Sciatic nerve (tissue), 2 donors: ENCODE measurements at places on chromosomes 13 and 19. TPM values are rescaled to one million over a fixed set of nuclear protein-coding genes. Genes with fewer than 3 reads are reported as not detected.

DNA sequence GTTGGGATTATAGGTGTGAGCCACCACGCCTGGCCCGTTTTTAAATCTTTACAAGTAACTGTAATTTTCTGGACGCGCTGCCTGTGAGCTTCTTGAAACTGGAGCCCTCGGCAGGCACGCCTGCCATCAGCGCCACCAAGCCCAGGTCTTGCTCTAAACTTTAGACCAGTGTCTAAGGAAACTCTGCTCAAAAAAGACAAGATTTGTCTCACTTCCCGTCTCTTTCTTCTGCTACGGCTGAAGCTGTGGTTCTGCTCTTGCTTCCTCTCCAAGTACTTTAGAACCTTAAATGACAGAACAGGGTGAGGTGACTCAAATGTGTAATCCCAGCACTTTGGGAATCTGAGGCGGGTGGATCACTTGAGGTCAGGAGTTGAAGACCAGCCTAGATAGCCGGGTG is 24.9 kb downstream of the RCN3 start:
- no peak for DNase-seq

DNA sequence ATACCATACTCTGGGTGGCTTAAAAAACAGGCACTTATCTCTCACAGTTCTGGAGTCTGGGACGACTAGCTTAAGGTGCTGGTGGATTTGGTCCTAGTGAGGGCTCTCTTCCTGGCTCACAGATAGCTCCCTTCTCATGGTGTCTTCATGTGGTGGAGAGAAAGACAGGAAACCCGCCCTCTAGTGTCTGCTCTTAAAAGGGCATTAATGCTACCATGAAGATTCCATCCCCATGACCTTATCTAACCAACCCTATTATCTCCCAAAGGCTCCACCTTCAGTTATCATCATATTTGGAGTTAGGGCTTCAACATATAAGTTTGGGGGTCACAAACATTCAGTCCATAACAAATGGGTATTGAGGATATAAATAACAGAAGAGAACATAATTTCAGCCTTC is 139.4 kb downstream of the HS6ST3 start:
- DNase-seq, result no peak

- DNase-seq, result no peak
Measured at GRCh38 chr19:35882114-35882832, 13.9 kb downstream of the APLP1 start.

DNA sequence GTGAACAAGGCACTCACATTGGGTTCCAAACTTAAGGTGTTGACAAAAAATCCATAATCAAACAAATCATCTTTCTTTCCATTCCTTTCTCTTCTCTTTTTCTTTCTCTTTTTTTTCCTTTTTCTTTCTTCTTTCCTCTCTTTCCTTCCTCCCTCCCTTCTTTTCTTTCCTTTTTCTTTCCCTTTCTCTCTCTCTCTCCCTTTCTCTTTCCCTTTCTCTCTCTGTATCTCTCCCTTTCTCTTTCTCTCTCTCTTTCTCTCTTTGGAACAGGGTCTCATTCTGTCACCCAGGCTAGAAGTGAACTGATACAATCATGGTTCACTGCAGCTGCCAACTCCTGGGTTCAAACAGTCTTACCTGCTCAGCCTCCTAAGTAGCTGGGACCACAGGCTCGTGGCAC is 12.5 kb downstream of the C19orf18 start:
- no peak for DNase-seq

DNA sequence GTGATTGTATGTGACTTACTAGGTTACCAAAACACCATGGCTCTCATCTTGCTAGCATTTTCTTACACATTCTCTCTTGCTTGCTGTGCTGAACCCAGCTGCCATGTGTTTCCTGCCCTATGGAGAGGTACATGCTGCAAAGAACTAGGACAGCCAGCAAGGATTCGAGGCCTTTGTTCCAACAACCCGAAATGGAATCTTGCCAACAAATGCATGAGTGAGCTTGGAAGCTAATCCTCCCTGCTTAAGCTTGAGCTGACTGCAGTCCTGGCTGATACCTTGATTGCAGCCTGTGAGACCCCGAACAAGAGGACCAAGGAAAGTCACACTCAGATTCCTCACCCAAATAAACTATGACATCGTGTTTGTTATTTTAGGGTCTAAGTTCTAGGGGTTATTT is 651.2 kb downstream of the SLITRK6 start:
- no peak for DNase-seq

DNA sequence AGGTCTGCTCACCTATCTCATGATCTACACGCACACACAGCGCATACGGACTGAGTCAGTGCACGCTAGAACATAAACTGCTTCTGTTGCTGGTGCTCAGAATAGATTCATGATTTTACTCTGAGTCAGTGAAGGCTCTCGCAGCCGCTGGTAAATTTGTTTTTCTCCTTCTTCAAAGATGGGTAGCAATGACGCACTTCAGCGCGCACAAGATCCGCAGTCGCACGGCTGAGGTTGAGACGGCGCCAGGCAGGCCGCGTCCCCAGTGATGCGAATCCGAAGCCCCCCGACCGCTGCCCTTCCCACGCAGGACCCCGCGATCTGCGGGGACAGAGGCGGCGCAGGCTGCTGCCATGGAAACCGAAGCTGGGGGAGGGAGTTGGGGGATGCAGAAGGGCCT is 103.7 kb upstream of the USP29 start:
- no peak for DNase-seq

DNA sequence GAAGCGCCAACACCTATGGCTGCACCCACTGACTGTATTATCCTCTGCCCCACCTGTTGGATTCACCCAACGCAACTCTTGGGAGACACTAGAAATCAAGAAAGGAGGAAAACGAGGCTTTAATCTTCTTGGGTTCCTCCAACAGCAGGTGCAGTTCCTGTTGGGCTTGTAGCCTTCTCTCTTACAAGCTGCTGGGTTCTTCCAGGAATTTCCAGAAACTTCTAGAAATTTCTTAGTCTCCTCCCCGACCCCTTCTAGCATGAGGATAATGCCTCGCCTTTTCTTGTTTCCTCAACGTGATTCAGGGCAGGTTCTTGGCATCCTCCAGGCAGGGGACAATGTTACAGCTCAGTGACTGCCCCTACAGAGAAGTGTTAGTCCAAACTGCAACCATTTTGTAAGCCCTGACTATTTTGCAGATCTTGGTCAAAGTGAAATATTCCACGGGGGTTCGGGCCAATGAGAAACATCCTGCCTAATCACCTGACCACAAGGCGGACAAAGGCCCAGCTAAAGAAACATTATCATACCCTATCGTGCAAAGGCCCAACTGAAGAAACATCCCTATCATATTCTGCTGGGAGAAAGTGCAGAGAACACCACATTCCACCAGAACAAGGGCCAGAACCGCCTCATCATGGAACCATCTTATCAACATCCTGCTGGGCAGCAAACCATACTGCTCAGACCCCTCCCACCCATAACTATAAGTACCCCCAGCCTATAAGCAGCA is 614 bp upstream of the PNMA8A start:
- no peak for DNase-seq

NR1H2 gene
- total RNA-seq, result 73.7 TPM

DNA sequence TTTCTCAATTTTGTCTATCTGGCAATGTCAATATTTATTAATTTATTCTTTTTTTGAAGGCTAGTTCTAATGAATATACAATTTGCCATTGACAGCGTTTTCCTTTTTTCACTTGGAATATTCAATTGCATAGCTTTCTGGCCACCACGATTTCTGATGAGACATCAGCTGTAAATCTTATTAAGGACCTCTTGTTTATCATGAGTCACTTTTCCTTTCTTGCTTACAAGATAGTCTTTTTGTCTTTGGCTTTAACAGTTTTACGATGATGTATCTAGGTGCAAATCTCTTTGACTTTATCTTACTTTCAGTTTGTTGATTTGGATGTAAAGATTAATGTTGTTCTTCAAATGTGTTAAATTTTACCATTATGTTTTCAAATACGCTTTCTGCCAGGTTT is 991.6 kb upstream of the SLC10A2 start:
- DNase-seq, result no peak

ZNF765 gene
- total RNA-seq, result 17.1 TPM

LYPD5 gene
- total RNA-seq, result 1.4 TPM

ZNF154 gene
- total RNA-seq, result 1.8 TPM

DNA sequence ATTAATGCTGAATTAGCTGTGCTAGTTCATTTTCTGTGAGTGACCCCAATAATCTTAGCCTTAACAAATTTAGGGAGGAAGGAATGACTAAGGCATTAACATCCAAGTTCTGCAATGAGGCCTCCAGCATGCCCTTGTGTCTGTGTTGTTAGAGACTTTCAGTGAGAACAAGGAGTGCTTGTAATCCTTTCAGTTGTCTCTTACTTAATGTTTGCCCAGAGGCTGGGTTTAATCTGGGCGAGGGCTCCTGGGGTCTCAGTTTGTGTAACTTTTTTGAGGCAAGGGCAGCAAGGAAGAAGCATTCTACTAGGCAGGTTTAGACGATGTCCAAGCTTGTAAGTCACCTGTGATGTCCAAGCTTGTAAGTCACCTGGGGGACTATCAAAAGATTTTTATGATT is 24.3 kb downstream of the CCNA1 start:
- DNase-seq, result no peak

- DNase-seq, result no peak
Measured at GRCh38 chr13:49421391-49421790, 22.5 kb downstream of the CAB39L start.

GRCh38 chr19:23972161-23972560 is 57.5 kb downstream of the ZNF726 start:
- no peak for DNase-seq

- DNase-seq, result no peak
Measured at GRCh38 chr13:39451301-39451700, 151.7 kb downstream of the LHFPL6 start.

GRCh38 chr19:44019498-44019897 is 5.7 kb upstream of the ZNF222 start:
- DNase-seq, result no peak

- DNase-seq, result peak; percentile 95
Measured at GRCh38 chr19:18292810-18293641, 11.6 kb upstream of the JUND start.

PCDH17 gene
- total RNA-seq, result 8.0 TPM

- DNase-seq, result no peak
Measured at GRCh38 chr19:41967054-41967783, 8.1 kb upstream of the RABAC1 start.

GRCh38 chr13:62964522-62964921 is 1548.9 kb upstream of the PCDH20 start:
- no peak for DNase-seq

TBXA2R gene
- 11.2 TPM for total RNA-seq

- DNase-seq, result no peak
Measured at GRCh38 chr13:113374511-113375175, 10.7 kb upstream of the GRTP1 start.

- no peak for DNase-seq
Measured at GRCh38 chr13:73138638-73139491, 80.1 kb downstream of the KLF5 start.

- no peak for DNase-seq
Measured at GRCh38 chr13:69956839-69957238, 150.8 kb upstream of the ATXN8OS start.

ZNF610 gene
- total RNA-seq, result 5.5 TPM

- no peak for DNase-seq
Measured at GRCh38 chr19:5154129-5154798, 185.4 kb downstream of the KDM4B start.

GJB6 gene
- not detected for total RNA-seq

GRCh38 chr13:52851137-52851962 is 2.9 kb upstream of the PCDH8 start:
- peak; percentile 62 for DNase-seq

ZNF559 gene
- 45.6 TPM for total RNA-seq

ARL11 gene
- total RNA-seq, result 1.1 TPM

GRCh38 chr19:13718733-13719132 is 45.6 kb upstream of the MRI1 start:
- DNase-seq, result no peak

DNA sequence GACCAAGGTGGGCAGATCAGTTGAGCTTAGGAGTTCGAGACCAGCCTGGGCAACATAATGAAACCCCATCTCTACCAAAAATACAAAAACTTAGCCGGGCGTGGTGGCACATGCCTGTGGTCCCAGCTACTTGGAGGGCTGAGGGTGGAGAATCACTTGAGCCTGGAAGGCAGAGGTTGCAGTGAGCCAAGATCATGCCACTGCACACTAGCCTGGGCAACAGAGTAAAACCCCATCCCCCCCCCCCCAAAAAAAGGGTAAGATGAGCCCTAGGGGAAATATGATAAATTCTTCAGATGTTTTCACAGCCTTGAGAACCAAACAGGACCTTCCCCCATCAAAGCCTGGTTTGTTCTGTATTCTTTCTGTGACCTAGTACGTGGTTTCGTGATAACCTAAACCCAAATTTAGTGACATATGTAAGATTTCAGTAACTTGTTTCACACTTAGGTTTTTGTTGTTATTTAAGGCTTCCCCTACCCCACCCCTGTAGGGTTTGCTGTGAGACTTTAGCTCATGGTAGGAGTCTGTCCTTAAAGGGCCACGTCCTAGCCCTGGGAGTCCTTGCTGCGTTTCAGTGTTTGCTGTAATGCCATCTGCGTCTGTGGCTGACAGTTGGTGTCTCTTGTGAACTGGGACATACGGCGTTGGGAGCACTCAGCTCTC is 49.6 kb downstream of the MYO9B start:
- DNase-seq, result no peak

GRCh38 chr13:94481941-94482340 is 2.5 kb upstream of the DCT start:
- no peak for DNase-seq

MTUS2 gene
- total RNA-seq, result not detected

NOTCH3 gene
- total RNA-seq, result 124 TPM

ELSPBP1 gene
- total RNA-seq, result not detected

KLK2 gene
- not detected for total RNA-seq

ACP7 gene
- 1.6 TPM for total RNA-seq

- no peak for DNase-seq
Measured at GRCh38 chr13:77290342-77290741, 36.6 kb downstream of the MYCBP2 start.
